Uterus (tissue), 4 donors: ENCODE measurements at places on chromosomes 16 and 17. TPM values are rescaled to one million over a fixed set of nuclear protein-coding genes. Genes with fewer than 3 reads are reported as not detected.

DNA sequence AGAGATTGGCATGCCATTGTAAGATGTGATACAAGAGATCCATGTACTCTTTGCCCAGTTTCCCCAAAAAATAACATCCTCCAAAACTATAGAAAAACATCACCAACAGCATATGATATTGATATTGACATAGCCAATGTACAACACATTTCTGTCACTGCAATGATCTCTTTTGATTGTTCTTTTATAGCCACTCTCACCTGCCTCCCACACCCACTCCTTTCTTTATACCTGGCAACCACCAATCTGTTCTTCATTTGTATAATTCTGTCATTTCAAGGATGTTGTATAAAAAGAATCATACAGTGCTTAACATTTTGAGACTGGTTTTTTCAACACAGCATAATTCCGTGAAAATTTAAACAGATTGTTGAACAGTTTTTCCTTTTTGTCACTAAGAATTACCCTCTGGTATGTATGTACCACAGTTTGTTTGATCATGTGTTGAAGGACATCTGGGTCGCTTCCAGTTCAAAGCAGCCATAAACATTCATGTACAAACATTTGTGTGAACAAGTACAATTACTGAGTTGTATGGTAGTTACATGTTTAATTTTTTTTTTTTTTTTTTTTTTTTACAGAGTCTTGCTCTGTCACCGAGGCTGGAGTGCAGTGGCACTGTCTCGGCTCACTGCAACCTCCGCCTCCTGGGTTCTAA is 9.9 kb downstream of the KRTAP9-1 start:
- no peak overlapping the region for H3K27ac ChIP-seq
- no peak overlapping the region for H3K4me3 ChIP-seq
- H3K27me3 ChIP-seq, result no peaks in the 10 kb centered on the region
- DNase-seq, result no peak
- H3K4me1 ChIP-seq, result no peaks in the 10 kb centered on the region

DNA sequence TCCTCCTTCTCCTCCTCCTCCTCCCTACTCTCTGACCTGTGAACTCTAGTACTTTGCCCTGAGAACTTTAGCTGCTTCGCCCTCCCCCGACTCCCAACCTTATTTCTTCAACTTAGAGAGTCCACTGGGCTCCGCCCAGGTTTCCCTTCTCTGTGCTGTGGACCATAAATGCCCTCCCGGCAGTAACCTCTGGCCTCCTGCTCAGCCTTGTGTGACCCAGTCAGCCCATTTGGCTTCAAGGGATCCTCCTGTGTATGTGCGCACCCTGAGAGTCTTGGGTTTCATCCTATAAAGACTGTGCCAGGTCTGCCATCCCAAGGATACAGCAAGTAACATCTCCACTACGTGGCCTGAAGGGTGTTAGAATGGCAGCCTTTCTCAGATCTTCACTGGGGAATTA is 275.6 kb upstream of the C16orf82 start:
- no peaks in the 10 kb centered on the region for H3K27me3 ChIP-seq
- H3K4me1 ChIP-seq, result no peaks in the 10 kb centered on the region
- no peak overlapping the region for H3K27ac ChIP-seq
- no peaks in the 10 kb centered on the region for H3K36me3 ChIP-seq

The RHBDL3 gene
- total RNA-seq, result not detected

The C16orf54 gene
- total RNA-seq, result 0.97 TPM

The WNT3 gene
- 0.46 TPM for total RNA-seq

GRCh38 chr17:64599187-64599676 is 62.9 kb downstream of the SMURF2 start:
- no peaks in the 10 kb centered on the region for H3K4me1 ChIP-seq
- H3K4me3 ChIP-seq, result no peak overlapping the region
- DNase-seq, result no peak
- no peaks in the 10 kb centered on the region for H3K36me3 ChIP-seq
- no peaks in the 10 kb centered on the region for H3K27me3 ChIP-seq

The CSH2 gene
- total RNA-seq, result not detected

The SLFN11 gene
- total RNA-seq, result 67.4 TPM
